Epithelial cell of alveolus of lung (primary cell): ENCODE measurements at places on chromosomes 7 and 10. TPM values are rescaled to one million over a fixed set of nuclear protein-coding genes. Genes with fewer than 3 reads are reported as not detected.

The PBLD gene
- 1.0 and 2.2 TPM in 2 replicates for total RNA-seq

The C10orf105 gene
- not detected in 2 replicates for total RNA-seq

The ITPRIP gene
- 49.5 and 59.3 TPM in 2 replicates for total RNA-seq

The IKZF1 gene
- total RNA-seq: not detected in 2 replicates

The DNAJB12 gene
- total RNA-seq: 22.6 and 30.9 TPM in 2 replicates

The MCU gene
- 16.2 and 19.6 TPM in 2 replicates for total RNA-seq

The INTS1 gene
- total RNA-seq: 49.7 and 63.2 TPM in 2 replicates

The CFAP43 gene
- total RNA-seq: 1.0 TPM in 1 of 2 replicates, not detected in the other

The SPDYE8 gene
- total RNA-seq: not detected in 2 replicates

The ATAD1 gene
- total RNA-seq: 26.2 and 33.7 TPM in 2 replicates

The STN1 gene
- total RNA-seq: 27.7 and 29.6 TPM in 2 replicates

The FAM171A1 gene
- total RNA-seq: 18.1 and 25.1 TPM in 2 replicates

The POLR2J2 gene
- total RNA-seq: 0.40 TPM in 1 of 2 replicates, not detected in the other

The ZNF22 gene
- 16.5 and 35.4 TPM in 2 replicates for total RNA-seq

The FAM180A gene
- 3.6 TPM in 1 of 2 replicates, not detected in the other for total RNA-seq

The C10orf62 gene
- total RNA-seq: not detected in 2 replicates

The CAMK1D gene
- total RNA-seq: 2.6 and 3.5 TPM in 2 replicates

The GPR141 gene
- total RNA-seq: 0.26 TPM in 1 of 2 replicates, not detected in the other

The PSAP gene
- 769 and 988 TPM in 2 replicates for total RNA-seq

The OR2A42 gene
- not detected in 2 replicates for total RNA-seq

The CTTNBP2 gene
- 7.4 and 7.6 TPM in 2 replicates for total RNA-seq

The OPN1SW gene
- not detected in 2 replicates for total RNA-seq

The GPR15LG gene
- total RNA-seq: not detected in 2 replicates

The NUTM2E gene
- total RNA-seq: 0.13 TPM in 1 of 2 replicates, not detected in the other

The BBIP1 gene
- 20.7 and 38.2 TPM in 2 replicates for total RNA-seq

The ACTL6B gene
- not detected in 2 replicates for total RNA-seq

The C10orf53 gene
- not detected in 2 replicates for total RNA-seq

The SPDYE18 gene
- total RNA-seq: not detected in 2 replicates

The PAPOLB gene
- not detected in 2 replicates for total RNA-seq

The LFNG gene
- 0.24 and 4.9 TPM in 2 replicates for total RNA-seq

The PTPN20 gene
- 0.08 and 0.65 TPM in 2 replicates for total RNA-seq

The PGAM1 gene
- 543 and 737 TPM in 2 replicates for total RNA-seq

The HNRNPA2B1 gene
- total RNA-seq: 129 and 149 TPM in 2 replicates

The RGR gene
- total RNA-seq: not detected in 2 replicates

The RADIL gene
- total RNA-seq: 0.78 and 7.1 TPM in 2 replicates

The ANXA8L1 gene
- total RNA-seq: 0.56 and 5.7 TPM in 2 replicates

The AKR1B1 gene
- 80.1 and 106 TPM in 2 replicates for total RNA-seq

The TASOR2 gene
- 35.6 and 48.4 TPM in 2 replicates for total RNA-seq

The PLXDC2 gene
- 11.2 and 94.5 TPM in 2 replicates for total RNA-seq

The KMT2E gene
- total RNA-seq: 25.3 and 59.2 TPM in 2 replicates

The GOLGA7B gene
- total RNA-seq: not detected in 2 replicates

The NEUROG3 gene
- total RNA-seq: not detected in 2 replicates

The CYP26C1 gene
- total RNA-seq: 0.13 TPM in 1 of 2 replicates, not detected in the other

The CPA4 gene
- 1.8 and 3.1 TPM in 2 replicates for total RNA-seq

The ITGA8 gene
- under 0.01 and 1.6 TPM in 2 replicates for total RNA-seq

The SH2B2 gene
- total RNA-seq: 1.1 and 7.0 TPM in 2 replicates

The ADD3 gene
- 647 and 681 TPM in 2 replicates for total RNA-seq

The FFAR4 gene
- total RNA-seq: not detected in 2 replicates

The TDRD1 gene
- total RNA-seq: not detected in 2 replicates

The BUB3 gene
- 116 and 131 TPM in 2 replicates for total RNA-seq

The RBM20 gene
- 0.24 and 1.2 TPM in 2 replicates for total RNA-seq

The SCIN gene
- 0.26 TPM in 1 of 2 replicates, not detected in the other for total RNA-seq

The FOXI2 gene
- total RNA-seq: not detected in 2 replicates

The SEMA3D gene
- 1.2 and 1.6 TPM in 2 replicates for total RNA-seq

The CREB5 gene
- 8.5 and 9.2 TPM in 2 replicates for total RNA-seq

The PAX4 gene
- total RNA-seq: not detected in 2 replicates

The TUBAL3 gene
- under 0.01 TPM in 1 of 2 replicates, not detected in the other for total RNA-seq

The NUDCD3 gene
- total RNA-seq: 42.4 and 46.7 TPM in 2 replicates
